ENCODE measurements at places on chromosomes 11 and 22.

- DNase-seq, result peak; percentile 41
These were observed 12.5 kb upstream of the CSF2RB start for GRCh38 chr22:36900880-36901279.

- DNase-seq, result peak; percentile 87
These were observed 6.3 kb upstream of the SYNGR1 start for GRCh38 chr22:39343259-39344045.

DNA sequence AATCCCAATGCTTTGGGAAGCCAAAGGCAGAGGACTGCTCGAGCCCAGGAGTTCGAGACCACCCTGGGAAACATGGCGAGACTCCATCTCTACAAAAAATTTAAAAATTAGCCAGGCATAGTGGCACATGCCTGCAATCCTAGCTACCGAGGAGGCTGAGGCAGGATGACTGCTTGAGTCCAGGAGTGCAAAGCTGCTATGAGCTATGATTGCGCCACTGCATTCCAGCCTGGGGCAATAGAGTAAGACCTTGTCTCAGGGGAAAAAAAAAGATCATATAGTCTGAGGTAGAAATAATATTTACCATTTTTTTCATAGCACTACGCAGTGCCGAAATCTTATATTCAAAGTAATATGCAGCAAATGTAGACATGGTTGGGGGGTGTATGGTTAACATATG, 47.8 kb downstream of the MRTFA start:
- no peak for DNase-seq

GRCh38 chr11:117953024-117953671, 23.9 kb upstream of the TMPRSS13 start:
- peak; percentile 43 for DNase-seq

DNA sequence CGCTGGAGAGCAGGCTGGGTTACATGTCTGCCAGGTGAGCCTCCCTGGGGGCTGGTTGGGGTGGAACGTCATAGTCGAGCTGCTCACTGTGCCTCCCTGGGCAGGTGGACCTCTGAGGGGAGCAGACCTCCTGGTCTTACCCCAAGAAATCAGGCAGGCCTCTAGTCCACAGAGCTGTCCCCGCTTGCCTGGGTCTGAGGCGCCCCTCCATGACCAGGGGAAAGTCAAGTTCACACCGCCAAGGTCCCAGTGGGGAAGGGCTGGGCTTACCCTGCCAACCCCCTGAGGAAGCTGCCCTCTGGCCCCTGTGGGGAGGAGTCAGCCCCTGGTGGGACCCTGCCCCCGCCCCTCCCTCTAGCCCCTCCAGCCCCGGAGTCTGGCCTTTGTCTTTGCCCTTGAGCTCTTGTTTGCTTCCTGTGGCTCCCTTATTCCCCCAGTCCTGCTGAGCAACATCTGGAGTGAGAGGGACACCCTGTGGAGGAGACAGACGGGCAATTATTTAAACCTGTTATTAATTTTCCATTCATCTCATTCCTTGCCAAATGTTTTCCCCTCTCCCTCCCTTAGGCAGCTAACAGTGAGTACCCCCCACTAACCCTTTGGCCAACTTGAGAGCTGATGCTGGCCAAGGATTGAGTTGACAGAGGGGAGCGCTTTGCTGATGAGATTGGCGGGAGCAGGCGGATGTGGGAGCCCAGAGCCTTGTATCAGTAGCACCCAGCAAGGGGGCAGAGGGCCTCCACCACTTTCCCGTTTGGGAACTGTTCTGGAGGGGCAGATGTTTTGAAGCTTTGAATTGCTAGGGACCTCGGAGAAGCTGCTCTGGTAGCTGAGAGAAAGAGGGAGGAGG, 83.4 kb downstream of the CEP164 start:
- DNase-seq, result no peak

DNA sequence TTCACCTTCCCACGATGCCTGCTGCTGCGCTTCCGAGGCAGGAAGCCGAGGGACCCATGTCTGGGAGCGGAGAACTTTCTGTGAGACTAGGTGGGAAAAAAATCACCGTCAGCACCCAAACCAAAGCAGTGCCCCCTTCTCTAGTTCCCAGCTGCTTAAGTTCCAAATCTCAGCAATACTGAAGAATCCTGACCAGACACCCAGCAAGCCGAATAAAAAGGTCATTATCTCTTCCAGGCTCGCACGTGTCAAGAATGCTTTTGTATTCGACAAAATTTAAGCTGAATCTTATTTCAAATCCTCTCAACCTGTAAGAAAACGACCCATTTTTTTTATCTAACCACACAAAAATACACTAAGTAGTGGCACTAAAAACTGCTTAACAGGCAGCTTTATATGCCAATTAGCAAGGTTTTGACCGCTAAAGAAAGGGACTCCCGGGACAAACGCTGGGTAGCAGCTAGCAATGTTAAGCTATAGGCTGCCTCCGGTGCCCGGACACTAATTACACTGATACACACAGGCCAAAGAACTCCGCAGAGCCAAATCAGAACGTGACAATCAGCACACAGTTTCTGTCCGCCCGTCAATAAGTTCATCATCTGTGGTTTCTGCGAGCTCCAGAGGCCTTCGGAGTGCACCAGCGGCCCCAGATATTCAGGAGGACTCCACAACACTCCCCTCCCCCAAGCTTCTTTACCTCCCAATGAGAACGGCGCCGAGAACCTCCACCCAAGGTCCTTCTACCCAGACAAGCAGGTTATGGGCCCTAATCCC, 728 bp downstream of the RPL3 start:
- DNase-seq, result no peak

GRCh38 chr11:76782531-76783293, 444 bp upstream of the TSKU start:
- peak; percentile 87 for DNase-seq

- DNase-seq, result no peak
These were observed 51.0 kb upstream of the BARX2 start for GRCh38 chr11:129324533-129325175.

DNA sequence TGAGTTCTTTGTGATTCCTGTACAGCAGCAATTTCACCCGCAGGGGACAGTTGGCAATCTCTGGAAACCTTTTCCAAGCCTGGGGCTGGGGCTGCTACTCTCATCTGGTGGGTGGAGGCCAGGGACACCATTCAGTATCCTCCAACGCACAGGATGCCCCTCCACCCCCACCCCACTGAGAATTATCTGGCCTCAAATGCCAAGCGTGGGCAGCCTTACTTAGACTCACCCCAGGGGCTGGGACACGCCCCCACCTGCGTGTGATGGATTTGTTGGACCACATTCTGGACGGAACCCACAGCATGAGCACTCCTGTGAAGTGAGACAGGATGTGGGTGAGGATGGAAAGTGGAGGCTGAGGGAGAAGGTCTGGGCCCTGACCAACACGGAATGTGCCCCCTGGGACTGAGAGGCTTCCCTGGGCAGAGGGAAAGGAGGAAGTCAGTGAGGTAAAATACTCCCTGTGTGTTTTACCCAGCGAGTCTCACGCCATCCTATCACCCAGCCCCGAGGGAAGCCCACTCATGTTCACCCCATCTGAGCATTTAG, 13.7 kb downstream of the RASD2 start:
- no peak for DNase-seq

GRCh38 chr22:47625531-47626427, 863.3 kb downstream of the TBC1D22A start:
- no peak for DNase-seq

- DNase-seq, result no peak
These were observed 72.0 kb downstream of the VPREB1 start for GRCh38 chr22:22316589-22316988.

GRCh38 chr11:109994907-109995306, 98.3 kb upstream of the ZC3H12C start:
- no peak for DNase-seq

- DNase-seq, result no peak
These were observed 3.9 kb downstream of the FADD start for GRCh38 chr11:70206982-70207376.

GRCh38 chr11:103875855-103876510, 160.5 kb upstream of the DDI1 start:
- DNase-seq, result no peak

DNA sequence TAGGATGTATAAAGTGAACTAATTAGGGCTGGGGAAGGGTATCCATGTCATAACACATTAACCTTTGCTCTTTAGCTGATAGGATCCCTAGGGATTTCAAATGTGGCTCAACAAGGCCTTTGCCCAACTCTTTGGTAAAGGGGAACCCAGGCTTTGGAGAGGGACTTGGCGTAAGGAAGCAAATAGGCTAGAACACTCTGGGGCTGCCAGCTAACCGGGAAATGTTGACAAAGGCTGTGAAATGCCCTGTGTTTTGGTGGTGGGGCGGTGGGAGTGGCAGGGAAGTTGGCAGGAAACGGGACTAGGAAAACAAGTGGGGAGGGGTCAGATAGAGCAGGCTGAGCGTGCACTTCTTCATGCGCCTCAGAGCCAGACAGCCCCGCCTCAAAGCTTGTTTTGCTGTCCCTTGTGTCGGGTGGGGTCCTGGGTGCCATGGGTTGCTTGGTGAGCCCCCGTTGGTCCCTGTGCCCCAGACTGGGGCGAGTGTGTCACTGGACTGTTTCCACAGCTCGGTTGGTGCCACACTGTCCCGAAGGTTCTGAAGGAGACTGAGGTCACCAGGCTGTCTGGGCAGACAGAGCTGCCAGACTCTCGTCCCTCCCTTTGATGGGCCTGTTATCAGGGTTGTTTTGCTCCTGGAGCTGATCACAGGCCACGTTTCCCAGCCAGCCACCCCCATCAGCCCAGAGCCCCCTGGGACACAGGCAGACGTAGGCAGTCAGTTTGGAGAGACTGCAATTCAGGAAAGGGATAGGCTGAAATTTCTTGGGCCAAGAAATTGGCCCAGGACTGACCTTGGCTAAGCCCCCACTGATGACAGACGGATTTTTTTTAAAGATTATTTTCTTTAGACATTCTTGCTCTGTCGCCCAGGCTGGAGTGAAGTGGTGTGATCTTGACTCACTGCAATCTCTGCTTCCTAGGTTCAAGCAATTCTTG, 19.6 kb downstream of the KCTD21 start:
- no peak for DNase-seq

DNA sequence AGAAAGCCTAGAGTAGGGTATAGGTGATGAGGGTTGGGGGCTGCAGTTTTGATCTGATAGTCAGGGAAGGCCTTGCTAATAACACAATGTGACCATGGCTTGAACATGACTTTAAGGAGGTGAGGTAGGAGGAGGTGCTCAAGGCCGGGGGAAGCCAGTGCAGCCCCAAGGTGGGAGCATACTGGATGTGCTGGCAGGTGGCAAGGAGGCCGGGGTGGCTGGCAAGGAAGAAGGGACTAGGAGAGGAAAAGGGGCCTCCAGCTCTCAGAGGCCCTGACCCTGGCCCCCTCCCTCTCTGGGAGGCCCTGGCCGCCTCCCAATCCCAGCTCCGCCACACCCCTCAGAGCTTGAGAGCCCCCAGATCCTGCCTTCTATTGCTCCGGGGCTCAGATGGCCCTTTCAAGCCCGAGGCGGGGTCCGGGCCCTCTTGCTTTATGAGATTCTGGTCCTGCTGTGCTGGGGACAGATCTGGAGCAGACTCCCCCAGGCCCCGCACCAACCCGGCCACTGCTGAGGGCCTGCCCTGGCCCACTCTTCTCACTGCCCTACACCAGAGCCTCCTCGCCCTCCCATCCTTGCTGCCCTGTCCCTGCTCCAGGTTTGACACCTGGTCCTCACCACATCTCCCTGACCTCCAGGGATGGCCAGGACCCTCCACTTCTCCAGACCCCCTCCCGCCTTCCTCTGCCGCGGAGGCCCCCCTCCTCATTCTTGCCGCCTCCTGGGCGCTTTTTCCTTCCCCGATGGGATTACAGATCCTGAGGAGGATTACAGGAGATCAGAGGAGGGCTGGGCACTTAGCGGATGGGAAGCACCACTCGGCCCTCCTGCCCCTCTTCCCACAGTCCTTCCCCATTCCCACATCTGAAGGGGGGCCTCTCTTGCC, 1.8 kb downstream of the PITPNM1 start:
- no peak for DNase-seq

DNA sequence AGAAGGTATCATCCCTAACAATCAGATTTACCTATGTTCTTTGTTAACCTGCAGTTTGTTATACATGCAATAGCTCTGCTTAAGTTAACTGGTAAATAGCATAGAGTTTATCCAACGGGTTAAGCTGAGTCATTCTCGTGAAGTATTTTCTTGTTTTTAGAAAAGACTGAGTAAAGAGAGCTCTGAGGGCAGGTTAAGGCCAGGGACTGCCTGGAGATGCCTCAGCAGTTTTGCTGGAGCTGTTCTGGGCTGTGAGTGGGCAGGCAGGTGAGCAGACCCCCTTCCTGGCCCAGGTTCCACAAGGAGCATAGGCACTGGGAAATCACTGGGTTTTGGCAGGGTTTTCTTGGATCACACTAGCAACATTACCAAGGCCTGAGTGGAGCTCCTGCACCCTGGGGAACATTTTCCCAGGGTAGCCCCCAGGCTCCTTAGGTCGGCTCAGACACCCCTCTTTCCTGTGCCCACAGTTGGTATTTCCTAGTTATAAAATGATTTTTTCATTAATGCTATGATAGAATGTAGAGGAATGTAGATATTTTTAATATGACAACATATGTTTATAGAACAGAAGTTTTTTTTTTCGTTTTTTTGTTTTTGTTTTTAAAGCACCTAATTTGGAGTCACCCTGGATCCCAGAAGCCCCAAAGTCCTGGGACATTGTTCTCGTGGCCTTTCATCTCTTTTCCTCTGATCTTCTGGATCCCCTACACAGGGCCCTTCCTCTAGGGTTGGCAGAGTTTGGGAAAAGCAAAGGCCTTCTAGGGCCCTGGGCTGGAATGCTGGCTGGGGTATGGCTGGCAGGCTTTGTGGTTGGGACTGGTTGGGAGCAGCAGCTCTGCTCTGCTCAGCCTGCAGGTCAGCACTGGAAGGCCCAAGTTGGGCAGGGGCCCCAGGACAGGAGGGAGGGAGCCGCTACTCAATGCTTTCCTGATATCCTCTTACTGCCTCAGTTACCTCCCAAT, 26.7 kb downstream of the IRAG1 start:
- DNase-seq, result no peak

DNA sequence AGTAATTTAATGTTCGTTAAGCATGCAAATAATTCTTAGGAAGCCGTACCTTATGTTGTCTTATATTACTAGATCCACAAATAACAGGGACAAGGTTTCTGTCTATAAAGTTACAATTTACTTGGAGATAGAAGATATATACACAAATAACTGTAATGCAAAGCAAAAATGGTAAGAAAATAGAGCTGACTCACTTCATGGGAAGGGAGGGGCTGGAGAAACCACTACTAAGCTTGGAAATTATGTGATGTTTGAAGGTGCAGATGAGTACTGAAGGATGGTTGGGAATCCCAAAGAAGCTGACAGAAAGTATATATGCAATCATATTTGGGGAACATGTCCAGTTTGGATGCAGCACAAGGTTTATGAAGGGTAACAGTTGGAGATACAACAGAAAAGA, 4.0 kb downstream of the NPAT start:
- peak; percentile 36 for DNase-seq

DNA sequence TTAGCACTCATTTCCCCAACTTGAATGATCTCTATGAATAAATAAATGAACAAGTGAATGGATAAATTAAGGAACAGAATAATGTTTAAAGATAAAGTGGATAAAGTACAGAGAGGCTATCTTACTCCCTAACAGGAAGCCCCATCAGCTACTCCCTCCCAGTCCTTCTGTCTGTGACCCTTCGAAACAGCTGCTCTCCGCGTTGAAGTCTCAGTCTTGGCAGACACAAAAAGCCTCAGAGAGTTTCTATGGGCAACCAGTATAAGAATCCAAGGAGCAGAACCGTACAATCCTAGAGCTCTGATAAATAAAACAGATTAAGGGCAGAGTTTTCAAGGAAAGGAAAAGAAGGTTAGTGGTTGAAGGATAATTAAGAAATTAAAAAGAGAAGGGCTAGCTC, 35.0 kb downstream of the GUCY1A2 start:
- no peak for DNase-seq

- peak; percentile 25 for DNase-seq
These were observed 1.5 kb downstream of the MS4A8 start for GRCh38 chr11:60700689-60701468.

- no peak for DNase-seq
These were observed 183.5 kb upstream of the SNX19 start for GRCh38 chr11:131099746-131100145.

All from hematopoietic multipotent progenitor cell treated with erythropoietin and hydrocortisone succinate and interleukin-3 and kit ligand, for 8 days (in vitro differentiated cells).